ENCODE measurements at places on chromosomes 3 and 15.

GRCh38 chr15:75554717-75555116 is 24.4 kb downstream of the PTPN9 start:
- DNase-seq = no peak

- no peak for DNase-seq
These were observed 51.4 kb downstream of the SLC6A11 start for GRCh38 chr3:10867384-10867783.

GRCh38 chr3:109384164-109384563 is 46.8 kb upstream of the DPPA4 start:
- DNase-seq = no peak

DNA sequence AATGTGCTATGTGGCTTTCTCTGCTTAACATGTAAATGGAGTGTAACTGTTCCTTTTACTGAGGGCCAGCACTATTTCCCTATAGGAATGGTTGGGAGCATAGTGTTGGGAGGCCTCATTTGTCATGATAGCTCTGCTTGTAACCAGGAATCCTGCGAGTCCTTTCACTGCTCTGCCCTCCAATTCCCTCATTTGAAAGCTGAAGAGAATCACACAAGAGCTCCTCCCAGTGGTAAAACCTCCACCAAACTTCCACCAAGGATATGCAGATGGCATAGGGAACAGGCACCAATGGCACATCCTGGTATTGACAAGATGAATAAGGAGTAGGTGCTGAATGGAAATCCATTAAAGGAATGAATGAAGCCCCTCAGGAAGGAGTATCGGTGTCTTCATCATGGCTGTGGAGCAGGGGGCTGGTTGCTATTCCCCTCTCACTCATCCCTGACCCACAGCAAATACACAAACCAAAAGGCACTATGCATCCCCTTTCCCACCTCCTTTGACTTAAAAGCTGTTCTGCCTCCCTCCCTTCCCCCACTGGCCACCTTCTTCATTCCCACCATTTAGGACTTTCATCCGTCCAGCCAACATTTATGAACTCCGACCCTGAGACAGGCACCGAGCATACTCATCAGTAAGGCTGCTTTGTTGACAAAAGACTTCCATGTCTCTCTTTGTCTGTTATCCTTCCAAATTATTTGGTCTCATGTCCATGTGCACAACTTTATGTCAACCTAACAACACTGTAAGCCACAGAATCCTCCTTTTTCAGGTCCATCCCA is 560.8 kb downstream of the FOXP1 start:
- no peak for DNase-seq

GRCh38 chr3:106578911-106579310 is 710.1 kb upstream of the CBLB start:
- DNase-seq = no peak
